ENCODE measurements at places on chromosomes 5 and 9.

GRCh38 chr5:138148811-138149210, 9.6 kb upstream of the NME5 start:
- no peak for ATAC-seq

DNA sequence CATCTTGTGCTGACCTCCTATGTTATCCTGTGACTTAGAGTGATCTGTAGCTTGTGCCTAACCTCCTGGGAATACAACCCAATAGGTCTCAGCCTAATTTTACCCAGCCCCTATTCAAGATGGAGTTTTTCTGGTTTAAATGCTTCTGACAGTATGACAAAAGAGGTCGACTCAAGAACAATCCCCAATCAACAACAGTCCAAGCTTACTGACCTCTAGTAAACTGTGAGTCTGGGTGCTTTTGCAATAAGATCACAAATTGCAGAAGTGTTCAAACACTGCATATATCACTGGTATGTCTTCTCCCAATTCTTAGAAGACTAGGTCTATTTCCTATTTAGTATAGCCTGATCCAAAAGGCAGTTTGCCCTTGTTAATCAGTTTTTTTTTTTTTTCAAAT, 323.5 kb upstream of the PTGER4 start:
- no peak for ATAC-seq

DNA sequence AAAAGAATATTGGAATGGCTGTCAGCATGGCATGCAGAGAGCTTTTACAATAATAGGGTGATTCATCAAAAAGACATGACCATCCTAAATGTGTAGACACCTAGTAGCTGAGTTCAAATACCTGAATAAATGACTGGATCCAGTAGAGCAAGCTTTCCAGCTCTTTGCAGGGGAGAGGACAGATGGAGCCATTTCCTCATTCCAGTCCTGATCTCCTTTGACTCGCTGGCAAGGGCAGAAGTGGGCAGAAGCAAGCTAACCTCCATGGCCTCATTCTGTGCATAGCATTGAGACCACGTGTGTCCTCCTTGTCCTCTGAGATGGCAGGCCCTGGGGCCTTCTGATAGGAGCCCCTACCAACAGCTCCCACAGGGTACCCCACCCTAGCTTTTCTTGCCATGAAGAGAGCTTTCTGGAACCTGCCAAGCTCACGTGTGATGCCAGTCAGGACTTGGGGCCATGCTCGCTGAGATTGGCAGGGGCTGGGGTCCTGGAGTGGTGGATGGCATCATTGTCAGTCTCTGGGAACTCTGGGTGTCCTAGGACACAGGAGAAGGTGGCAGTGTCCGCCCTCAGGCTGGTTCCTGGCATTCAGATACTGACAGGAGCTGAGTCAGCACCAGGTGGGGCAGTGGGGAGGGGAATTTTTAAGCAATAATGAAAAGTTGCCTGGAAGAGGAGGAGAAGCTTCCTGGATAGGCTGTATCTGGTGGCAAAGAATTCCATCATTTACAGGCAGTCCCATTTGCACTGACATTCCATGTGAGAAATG, 33.6 kb downstream of the WWC1 start:
- ATAC-seq, result no peak

DNA sequence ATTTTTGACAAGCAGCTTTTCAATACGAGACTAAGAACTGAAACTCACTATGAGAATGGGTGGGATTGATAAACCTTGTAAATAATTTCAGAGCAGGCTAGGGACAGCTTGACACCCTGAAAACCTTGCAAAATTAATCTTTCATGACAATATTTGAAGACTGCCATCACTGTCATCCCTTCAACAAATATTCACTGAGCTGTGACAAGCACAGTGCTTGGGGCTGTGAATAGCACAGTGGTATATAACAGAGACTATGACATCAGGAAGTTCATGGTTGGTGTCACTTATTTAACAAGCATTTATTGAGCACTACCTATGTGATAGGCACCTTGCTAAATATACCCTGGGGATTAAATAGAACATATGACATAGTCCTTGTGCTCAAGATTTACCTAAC, 741.0 kb upstream of the RIOK2 start:
- ATAC-seq, result no peak

DNA sequence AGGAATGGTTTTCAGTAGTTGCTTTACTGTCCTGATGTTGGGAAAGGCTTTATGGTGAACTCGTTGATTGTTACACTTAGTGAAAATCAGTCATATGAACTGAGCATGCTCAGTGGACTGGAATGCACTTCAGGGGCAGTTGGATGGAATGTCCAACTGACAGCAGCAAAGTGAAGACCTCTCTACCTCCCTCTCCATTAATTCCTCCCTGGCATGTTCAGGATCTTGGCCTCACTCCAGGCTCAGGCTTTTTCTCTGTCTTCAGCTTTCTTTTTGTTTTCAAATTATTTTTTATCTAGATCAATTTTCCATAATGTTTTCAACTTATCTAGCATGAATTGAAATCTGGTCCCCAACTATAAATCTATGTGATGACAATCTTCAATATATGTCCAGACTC, at the start of gene MROH2B:
Gene MROH2B (minus strand): TSS at position 101 of the 400 bp plus-strand sequence. CDS start 490 bp downstream, outside the sequence.
- ATAC-seq, result no peak
